ENCODE measurements at places on chromosomes 1 and 21.
A peak's percentile ranks its signal among the peaks of the same experiment; 100 is the strongest.

DNA sequence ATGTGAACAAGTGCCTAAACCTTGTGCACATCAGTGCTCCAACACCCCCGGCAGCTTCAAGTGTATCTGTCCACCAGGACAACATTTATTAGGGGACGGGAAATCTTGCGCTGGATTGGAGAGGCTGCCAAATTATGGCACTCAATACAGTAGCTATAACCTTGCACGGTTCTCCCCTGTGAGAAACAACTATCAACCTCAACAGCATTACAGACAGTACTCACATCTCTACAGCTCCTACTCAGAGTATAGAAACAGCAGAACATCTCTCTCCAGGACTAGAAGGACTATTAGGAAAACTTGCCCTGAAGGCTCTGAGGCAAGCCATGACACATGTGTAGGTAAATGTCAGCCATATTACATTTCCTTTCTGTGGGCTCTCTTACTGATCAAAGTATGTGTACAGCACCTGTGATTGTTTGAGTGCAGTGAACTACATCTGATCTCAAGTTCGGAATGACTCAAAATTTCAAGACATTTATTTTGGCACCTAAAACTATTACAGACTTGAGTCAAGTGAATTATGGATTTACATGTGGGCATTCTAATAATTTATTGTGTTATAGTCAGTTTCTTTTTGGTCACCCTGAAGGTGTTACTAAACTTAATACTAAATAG is 196.5 kb downstream of the TPR start:
- DNase-seq = no peak

- no peak for DNase-seq
These were observed 136.1 kb downstream of the GPATCH2 start for GRCh38 chr1:217494767-217495166.

DNA sequence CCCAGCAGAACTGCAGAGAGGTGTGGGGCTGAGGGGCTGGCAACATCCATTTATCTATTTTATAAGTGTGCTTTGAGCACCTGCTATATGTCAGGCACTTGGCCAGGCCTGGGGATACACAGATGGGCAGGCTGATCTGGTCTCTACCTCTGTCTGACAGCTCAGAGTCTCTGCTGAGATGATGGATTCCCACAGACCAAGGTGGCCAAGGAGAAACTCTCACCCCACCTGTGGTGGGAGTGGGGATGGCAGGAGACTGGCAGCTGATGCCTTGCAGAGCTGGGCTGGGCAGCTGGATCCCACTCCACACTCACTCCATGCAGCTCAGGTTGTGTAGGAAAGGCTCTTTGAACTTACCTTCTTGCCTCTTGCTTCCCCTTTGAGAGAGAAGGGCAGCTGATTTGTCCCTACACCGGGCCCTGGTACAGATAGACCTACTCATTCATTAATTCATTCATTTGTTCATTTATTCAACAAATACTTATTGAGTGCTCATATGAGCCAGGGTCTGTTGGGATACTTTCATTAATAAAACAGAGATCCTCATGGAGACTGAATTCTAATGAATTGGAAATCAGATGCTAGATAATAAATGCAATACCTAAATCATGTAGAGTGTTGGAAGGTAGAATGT is 9.0 kb downstream of the ADORA1 start:
- no peak for DNase-seq

DNA sequence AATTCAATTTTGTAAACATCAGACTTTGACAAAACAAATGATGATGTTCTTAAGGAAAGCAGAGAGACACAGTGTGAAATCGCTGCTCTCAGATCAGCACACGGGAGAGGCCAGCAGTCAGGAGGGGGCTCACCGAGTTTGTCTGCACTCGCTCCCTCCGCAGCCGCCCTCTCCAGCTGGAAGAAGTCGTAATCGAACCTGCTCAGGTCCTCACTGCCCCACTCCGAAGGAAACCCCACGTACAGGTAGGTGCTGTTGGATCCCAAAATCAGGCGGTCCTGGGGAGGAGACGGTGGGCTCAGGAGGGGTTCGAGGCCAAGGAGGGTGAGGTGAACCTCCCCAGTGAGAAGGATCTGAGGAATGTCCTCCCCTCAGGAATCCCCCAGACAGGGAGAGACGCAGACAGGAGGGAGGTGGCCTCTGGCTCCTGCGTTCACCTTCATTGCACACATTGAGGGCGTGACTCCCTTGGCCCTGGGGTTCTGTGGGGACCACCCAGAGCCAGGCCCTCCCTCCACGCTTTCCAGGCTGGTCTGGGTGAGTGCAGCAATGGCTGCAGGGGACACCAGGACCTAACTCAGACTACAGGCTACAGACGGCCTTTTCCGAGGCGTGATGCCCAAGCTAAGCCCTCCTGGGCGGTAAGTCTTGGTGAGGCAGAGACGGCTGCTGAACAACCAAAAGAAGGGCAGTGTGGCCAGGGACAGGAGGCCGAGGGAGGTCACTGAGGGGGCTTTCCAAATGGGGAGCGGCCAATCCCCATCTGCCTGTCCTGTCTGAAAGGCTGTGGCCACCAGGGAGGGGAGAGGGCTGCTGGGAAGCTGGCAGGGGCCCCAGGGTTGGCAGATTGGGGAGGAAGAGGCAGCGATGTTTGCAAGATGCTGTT is 65.5 kb downstream of the SCCPDH start:
- DNase-seq = no peak

- DNase-seq = no peak
These were observed 271.8 kb downstream of the RRAGC start for GRCh38 chr1:38587766-38588165.

DNA sequence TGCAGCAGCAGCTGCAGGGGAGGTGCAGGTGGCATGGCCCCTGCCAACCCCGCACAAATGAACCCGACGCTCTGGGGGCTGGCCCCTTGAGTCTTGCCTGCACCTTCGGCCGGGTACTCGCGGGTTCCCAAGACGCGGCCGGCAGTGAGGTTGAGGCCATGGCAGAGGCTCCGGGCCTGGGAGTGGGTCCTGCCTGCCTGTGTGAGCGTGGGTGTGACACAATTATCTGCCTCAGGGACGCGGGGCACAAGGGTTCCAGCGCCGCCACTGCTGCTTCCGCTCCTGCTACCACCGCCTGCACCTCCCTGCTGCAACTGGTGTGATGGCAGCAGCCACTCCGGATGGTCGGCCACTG is 20.9 kb upstream of the TGFB2 start:
- no peak for DNase-seq

DNA sequence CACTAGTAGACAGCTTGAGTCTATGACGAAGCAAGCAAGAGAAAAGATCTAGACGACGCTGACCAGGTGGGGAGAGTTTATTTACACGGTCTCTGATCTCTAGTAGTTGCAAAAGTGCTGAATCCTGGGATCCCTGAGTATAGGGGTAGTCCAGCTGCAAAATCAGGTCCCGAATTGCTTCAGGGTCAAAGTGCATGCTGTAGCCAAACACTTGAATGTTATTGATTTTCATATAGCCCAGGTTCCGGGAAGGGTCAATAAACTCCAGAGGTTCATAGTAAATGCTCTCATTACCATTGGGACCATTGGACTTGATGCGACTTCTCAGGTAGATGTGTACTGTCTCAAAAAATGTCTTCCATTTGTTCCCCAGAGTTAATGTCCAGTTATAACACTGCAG is 379.6 kb downstream of the BRINP3 start:
- no peak for DNase-seq

- no peak for DNase-seq
These were observed 8.9 kb downstream of the PTGS2 start for GRCh38 chr1:186671136-186671825.

- no peak for DNase-seq
These were observed 38.9 kb downstream of the EIF2D start for GRCh38 chr1:206573319-206573718.

GRCh38 chr1:151266315-151266714 is 11.8 kb downstream of the PSMD4 start:
- DNase-seq = no peak

GRCh38 chr21:38816400-38816977 is 10.8 kb downstream of the ETS2 start:
- DNase-seq = no peak

GRCh38 chr1:224635356-224635755 is 19.2 kb downstream of the CNIH3 start:
- DNase-seq = no peak

DNA sequence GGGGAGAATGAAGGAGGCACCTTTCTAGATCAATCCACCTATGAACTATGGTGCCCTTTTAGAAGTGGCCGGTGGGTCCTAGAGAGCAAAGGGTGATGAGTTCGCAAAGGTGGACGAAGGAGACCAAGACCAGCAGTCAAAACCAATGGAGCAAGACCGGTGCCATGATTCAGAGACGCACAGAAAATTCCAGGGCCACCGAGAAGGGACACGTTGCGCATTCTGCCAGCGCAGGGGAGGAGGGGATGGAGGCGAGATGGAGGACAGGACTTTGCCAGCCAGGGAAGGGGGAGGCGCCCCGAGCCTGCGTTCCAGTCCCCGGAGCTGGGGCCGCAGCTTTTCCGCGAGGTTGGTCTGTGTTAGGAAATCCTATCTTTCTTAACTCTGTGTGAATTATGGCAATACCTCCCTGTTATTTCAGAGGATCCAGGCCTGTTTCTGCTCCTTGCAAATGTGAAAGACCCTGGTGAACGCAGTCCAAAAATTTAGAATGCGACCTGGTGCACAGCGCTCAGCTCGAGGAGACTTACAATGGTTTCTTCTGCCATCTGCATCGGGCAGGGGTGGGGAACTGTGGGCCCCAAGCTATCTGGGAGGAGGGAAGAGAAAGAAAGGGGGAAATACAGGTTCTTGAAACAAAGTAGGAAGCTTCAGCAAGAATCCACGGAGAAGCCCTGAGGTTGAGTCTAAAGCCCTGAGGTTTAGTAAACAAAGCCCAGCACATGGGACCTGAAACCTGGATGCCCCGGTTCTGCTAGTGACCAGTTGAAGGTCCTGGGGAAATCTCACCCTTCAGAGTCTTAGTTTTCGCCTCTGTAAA is 129.4 kb downstream of the MRPS6 start:
- no peak for DNase-seq

DNA sequence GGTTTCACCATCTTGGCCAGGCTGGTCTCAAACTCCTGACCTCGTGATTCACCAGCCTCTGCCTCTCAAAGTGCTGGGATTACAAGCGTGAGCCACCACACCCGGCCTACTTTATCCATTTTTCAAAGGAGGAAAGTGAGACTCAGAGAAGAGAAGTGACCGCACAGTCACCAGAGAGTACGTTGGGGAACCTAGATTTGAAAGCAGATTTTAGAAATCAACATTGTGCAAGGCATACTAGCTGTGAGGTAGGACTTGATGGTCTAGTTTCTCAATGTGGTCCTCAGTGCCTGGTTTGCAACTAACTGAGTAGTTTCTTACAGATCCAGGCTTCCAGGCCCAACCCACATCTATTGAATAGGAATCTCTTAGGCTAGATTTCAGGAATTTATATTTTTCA is 1.7 kb upstream of the PRCC start:
- no peak for DNase-seq

GRCh38 chr1:205590777-205591513 is 40.9 kb downstream of the ELK4 start:
- no peak for DNase-seq

DNA sequence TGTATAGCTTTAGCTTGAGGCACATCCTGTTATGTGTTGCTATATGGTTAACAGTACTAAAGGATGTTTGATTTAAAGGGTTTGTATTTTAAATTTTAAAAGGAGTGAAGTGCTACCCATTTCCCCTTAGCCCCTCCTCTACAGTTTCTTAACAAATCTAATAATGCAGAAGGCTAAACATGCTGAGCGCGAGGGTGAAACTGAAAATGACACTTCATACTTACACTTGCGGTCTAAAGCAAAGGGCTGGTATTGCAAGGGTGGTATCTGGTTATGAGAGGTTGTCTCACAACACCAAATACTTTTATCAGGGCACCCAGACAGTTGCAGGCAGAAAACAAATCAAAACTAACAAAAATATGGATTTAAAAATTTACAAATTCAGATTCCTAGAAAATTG is 172.3 kb downstream of the SIPA1L2 start:
- no peak for DNase-seq

DNA sequence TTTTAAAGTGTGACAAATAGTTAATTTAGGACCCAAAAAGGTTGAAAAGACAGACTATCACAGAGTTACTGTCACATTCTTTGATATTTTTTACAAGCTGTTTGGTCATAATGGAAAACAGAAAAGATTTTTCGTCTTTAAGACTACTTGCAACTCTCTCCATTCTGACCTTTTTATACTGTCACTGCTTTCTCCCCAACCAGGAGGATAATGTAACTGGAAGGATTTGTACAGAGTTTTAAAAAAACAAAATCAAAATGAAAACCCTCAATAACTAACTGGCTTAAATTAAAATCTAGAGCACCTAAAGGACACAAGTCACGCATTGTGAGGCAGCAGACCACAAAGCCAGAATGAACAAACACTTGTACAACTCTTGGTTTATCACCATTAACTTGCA is 257.7 kb downstream of the FAF1 start:
- DNase-seq = no peak

DNA sequence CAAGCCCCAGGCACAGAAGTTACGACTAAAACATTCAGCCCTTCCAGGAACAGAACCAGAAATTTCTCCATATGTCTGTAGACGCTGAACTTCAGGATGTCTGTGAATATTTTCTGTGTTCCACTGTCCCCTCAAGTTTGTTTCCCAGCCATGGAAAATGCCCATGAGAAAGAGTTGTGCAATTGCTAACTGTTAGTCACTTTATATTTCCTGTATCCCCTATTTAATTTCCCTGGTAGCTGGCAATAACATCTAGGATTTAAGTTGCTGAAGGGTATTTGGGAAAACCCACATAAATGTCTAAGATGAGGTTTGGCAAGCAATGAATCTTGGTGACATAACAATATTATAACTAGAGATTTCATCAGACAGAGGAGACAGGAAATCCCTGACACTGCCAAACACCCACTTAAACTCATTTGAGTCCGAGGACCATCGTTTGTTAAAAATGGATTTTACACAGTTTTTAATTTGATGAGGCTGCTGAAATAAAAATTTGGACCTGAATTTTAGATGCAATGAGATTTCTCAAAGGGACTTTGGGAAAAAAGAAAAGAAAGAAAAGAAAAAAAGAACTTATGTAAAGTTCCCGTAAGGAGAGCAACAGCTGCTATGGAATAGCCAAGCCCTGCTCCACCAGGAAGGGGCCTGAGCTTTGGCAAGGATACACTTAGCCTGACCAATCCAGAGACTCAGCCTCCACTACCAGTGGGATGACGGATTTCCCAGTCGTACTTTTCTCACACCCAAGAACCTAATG is 21.8 kb upstream of the ERRFI1 start:
- peak; percentile 51 for DNase-seq

- DNase-seq = peak; percentile 33
These were observed 104.4 kb upstream of the SERBP1 start for GRCh38 chr1:67534627-67535065.

GRCh38 chr1:27628712-27629111 is 6.3 kb downstream of the FGR start:
- DNase-seq = no peak
